ENCODE measurements at places on chromosomes 12 and 14.

GRCh38 chr14:74476607-74477006, 16.5 kb downstream of the NPC2 start:
- DNase-seq = no peak

DNA sequence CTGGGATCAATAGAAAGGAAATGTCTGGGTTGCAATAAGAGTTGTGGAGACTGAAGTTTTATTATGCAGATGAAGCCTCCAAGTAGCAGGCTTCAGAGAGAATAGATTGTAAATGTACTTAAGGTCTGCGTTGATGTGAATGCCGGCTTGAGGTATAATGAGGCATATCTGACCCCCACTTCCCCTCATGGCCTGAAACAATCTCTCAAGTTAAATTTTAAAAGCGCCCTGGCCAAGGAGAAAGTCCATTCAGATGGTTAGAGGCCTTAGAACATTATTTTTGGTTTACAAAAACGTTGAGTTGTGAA, 28.3 kb upstream of the HIGD1C start:
- no peak for DNase-seq

DNA sequence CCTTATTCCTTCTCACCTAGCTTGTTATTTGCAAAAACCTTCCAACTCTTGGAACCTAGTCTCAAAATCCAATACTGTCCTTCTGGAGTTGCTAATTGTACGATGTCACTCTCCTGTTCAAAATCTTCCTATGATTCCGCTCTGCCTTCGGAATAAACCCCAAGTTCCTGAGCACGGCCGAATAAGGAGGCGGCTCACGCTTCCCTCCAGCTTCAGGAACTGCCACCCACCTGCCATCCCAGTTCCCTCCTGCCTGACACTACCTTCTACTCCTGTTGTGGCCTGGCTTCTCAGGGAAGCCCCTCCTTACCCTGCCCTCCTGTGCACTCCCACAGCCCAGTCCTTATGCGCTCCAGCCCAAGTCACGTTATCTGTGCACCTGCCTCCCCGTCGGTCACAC, 73.2 kb downstream of the SETD3 start:
- no peak for DNase-seq

GRCh38 chr12:638953-639557, 24.2 kb downstream of the NINJ2 start:
- DNase-seq = no peak

GRCh38 chr12:124094733-124095132, 121.7 kb downstream of the ZNF664 start:
- DNase-seq = no peak

GRCh38 chr12:104377514-104377812, 73.9 kb downstream of the EID3 start:
- DNase-seq = peak; percentile 18

DNA sequence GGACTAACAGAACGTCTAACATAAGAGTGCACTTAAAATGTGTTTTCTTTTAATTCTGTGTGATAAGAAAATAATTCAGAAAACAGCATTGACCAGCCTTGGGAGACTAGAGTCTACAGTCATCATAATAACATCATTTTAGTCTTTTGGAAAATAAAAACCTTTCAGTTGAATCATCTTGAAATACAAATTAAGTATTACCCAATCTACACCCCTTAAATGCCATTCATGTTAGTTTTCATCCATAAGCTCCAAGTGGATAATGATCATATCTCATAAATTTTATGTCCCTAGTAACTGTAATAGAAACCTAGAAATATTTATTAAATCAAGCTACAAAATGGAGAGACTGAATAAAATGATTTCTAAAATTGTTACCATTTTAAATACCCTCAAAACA, 32.4 kb downstream of the EPS8 start:
- DNase-seq = peak; percentile 79

DNA sequence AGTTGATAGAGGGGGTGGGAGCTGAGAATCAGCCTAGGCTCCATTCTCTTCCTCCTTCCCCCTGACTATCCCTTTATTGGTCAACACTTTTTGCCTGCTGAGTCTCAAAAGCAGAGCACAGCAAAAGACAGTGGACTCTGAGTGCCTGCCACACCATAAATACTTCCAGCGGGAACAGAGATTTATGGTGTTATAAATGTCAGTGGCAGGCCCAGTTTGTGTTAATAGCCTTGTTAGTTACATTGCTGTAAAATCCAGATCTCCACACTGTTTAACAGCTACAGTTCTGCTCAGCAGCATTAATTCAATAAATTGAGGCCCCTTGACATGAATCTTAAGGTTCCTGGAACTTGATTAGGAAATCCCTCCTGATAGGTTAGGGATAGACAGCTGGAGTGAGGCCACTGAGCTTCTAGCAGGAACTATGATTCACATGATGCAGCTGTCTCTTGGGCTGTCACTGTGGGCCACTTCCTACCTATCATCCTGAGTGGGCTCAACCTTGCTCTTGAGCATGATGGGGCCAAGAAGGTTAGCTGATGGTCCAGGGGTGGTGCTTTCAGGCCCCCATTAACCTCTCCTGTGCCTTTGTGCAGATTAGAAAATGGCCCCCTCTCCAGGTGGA, 295.2 kb upstream of the SRRM4 start:
- no peak for DNase-seq

DNA sequence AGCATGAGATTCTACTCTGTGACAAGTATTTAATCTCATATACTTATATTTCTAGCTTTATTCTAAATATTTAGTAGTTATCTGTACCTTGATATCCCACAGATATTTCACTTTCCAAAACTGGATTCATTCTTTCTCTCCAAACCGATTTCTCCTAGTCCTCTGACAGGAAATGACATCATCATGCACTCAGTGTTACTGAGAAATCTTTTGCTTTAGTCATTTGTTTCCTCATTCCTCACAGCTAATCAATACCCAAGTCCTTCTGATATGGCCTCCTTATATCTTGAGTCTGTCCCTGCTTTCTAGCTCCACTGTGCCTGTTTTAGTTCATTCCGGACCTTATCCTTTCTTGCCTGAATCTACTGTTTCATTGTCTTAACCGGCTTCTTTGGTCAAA, 39.4 kb upstream of the E2F7 start:
- peak; percentile 47 for DNase-seq

- DNase-seq = peak; percentile 95
Observed at GRCh38 chr14:68137704-68138619, 318.4 kb downstream of the RAD51B start.

- no peak for DNase-seq
Observed at GRCh38 chr12:11238275-11238674, 31.2 kb downstream of the PRB3 start.

GRCh38 chr12:40989785-40990184, 198.3 kb upstream of the PDZRN4 start:
- DNase-seq = no peak

GRCh38 chr14:89378119-89378518, 38.9 kb downstream of the FOXN3 start:
- DNase-seq = no peak

DNA sequence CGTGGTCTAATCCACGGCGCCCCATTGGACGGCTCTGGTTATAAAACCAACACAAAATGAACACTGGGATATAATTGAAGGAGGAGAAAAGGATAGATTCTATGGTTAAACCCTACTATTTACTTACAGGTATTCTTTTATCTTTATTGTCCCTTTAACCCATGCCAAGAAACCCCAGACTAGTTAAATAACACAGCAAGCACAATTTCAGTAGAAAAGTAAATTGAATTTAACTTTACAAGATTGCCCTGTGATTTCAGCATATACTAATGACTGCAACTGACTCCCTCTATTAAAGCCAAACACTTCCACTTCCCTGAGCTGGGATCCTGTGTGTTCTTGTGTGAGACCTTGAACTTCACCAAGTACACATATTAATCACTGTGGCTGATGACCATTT, 45.3 kb downstream of the BCL11B start:
- no peak for DNase-seq

DNA sequence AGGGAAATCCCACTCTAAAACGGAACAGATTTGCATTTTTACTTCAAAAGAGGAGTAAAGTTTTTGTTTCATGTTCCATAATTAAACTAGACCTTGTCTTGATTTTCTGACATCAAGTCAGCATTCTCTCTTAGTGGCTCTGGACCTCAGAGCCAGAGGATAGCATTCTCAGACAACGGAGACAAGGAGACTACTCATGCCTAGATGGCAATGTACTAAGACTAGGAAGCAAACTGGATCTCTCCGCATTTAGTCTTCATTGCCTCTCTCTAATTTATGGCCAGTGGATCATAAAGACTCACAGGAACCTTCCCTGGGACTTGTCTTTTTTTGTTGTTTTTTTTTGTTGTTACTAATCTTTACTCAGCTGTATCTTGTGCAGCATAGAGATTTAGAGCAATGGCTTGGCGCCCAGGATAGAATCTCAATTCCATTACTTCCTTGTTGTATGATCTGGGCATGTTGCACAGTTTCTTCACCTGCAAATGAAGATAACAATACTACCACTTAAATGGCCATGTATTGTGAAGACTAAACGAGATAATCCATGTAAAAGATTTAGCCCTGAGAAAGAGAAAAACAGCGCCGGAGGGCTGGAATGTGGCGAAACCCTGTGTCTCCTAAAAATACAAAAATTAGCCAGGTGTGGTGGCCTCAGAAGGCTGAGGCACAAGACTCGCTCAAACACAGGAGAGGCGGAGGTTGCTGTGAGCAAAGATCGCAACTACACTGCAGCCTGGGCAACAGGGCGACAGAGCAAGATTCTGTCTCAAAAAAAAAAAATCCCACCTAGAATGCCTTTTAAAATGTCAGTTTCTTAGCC, 4.0 kb upstream of the GEMIN2 start:
- DNase-seq = no peak

GRCh38 chr12:110123919-110124268, 263 bp upstream of the IFT81 start:
- DNase-seq = no peak
